ENCODE measurements at places on chromosomes 7 and 10.
A peak's percentile ranks its signal among the peaks of the same experiment; 100 is the strongest.

DNA sequence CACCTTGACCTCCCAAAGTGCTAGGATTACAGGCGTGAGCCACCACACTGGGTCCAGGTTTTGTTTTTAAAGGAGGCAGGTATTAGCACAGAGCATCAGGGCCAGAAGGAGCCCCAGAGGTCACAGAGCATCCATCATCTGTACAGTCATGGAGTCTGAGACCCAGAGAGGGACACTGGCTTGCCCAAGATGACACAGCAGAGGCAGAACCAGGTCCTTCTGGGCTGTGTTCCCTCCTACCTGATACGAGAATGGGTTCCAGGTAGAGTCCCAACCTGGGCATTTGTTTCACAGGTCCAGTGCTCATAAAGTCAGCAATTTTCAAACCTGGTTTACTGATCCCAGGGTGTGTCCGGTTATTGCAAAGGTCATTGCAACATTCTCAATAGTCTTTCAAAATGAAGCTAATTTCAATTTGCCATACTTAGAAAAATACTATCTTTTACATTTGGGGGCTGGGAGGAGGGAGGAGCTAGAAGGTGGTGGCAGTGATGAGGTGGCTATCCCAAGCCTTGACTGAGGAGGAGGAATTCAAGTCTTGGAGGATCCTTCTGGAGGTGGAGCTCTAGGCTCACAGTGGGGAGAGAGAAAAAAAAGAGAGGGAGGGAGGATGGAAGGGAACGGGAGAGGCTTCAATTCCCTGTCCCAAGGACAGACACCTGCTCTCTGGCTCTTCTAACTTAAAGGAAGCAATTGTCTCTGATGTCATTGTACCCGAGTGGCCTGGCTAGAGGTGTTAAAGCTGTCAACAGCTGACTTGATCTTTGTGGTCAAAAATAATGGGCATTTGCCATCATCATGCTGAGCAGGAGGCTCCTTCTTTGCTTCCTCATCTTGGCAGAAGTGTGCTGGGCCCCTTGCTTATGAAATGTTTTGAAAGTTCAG, 8.1 kb downstream of the MXI1 start:
- H3K4me1 ChIP-seq, result peaks cover 6% of the 10 kb centered on the region
- DNase-seq, result no peak
- H3K36me3 ChIP-seq, result no peaks in the 10 kb centered on the region
- no peak overlapping the region for H3K27ac ChIP-seq
- no peaks in the 10 kb centered on the region for H3K27me3 ChIP-seq
- H3K4me3 ChIP-seq, result no peak overlapping the region

GRCh38 chr10:84194424-84195043, at the start of gene CDHR1:
TSS of gene CDHR1 (plus strand) at chr10:84194537. CDS start at chr10:84194761, 224 bp downstream.
- no peaks in the 10 kb centered on the region for H3K36me3 ChIP-seq
- peaks cover 15% of the 10 kb centered on the region for H3K27me3 ChIP-seq
- H3K4me3 ChIP-seq, result peak within 1 kb of the TSS; percentile 28

DNA sequence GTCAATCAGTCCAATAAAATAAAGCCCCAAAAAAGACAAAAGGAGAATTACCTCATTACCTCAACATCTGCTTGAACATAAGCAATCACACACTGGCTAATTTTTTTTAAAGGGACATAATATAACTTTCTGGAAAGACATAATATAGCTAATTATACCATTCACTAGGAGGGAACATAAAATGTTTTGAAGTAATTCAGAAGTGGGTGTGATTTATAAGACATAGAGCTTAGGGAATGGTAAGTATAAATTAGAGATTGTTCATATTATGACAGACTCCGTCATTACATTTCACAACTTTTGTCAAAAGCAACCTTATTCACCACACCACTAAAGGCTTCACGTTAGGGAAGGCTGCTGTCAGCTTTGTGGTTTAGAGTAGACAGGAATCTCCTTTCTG, 3.8 kb downstream of the SHTN1 start:
- no peaks in the 10 kb centered on the region for H3K4me1 ChIP-seq
- peaks cover 16% of the 10 kb centered on the region for H3K27me3 ChIP-seq
- DNase-seq, result no peak
- H3K4me3 ChIP-seq, result no peak overlapping the region
- H3K36me3 ChIP-seq, result no peaks in the 10 kb centered on the region

- no peaks in the 10 kb centered on the region for H3K27me3 ChIP-seq
- no peak overlapping the region for H3K27ac ChIP-seq
- peaks cover 3% of the 10 kb centered on the region for H3K4me1 ChIP-seq
- no peak for DNase-seq
Measured at GRCh38 chr7:157411580-157411979, 74.8 kb downstream of the DNAJB6 start.

DNA sequence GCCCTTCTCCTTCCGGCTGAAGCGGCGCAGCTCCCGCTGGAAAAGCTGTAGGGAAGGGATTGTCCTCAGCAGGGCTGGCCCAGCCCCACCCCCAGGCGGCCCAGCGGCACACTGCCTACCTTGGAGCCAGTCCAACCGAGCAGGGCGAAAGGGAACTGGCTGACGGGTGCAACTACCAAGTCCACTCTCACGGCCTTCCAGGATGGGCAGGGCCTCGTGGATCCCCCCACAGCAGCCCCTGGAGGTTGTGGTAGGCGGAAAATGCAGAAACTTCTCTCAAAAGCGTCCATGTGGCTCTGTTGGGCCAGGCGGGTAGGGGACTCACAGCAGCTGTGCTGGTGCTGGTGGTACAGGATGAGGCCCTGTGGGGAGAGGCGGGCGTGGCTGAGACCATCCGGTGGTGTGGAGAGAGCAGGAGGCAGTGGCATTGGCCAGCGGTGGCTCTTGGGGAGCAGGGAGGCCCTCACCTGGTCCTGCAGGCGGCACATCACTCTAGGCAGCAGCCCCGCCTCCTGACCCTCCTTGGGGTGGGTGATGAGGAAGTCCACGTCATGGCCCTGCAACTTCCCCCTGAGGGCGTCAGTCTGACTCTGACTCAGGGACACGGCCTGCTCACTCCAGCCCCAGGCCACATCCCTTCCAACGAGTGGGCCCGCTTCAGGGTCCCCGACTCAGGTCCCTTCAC, 8.4 kb upstream of the PGAM2 start:
- no peaks in the 10 kb centered on the region for H3K36me3 ChIP-seq
- no peaks in the 10 kb centered on the region for H3K27me3 ChIP-seq
- H3K4me3 ChIP-seq, result no peak overlapping the region
- peak overlapping the region; percentile 71 for H3K27ac ChIP-seq
- peaks cover 46% of the 10 kb centered on the region for H3K4me1 ChIP-seq

DNA sequence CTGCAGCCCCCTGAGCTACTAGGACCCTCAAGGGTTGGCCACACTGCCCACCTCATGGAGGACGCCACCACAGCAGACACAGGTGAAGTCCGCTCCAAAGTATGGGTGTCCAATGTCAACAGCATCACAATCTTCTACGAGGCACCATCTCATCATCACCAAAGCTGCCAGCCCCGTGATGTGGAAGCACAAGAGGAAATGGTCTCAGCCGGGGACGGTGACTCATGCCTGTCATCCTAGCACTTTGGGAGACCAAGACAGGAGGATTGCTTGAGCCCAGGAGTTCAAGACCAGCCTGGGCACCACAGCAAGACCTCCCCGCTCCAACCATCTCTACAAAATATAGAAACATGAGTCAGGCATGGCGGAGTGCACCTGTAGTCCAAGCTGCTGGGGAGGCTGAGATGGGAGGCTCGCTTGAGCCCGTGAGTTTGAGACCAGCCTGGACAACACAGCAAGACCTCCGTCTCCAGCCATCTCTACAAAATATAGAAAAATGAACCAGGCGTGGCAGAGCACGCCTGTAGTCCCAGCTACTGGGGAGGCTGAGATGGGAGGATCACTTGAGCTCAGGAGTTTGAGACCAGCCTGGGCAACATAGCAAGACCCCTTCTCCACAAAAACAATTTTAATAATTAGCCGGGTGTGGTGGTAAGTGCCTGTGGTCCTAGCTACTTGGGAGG, 48.8 kb upstream of the MYL10 start:
- H3K27me3 ChIP-seq, result no peaks in the 10 kb centered on the region
- DNase-seq, result no peak
- no peaks in the 10 kb centered on the region for H3K36me3 ChIP-seq
- no peak overlapping the region for H3K4me3 ChIP-seq

GRCh38 chr10:50621968-50622705, 1.6 kb downstream of the SGMS1 start:
- no peaks in the 10 kb centered on the region for H3K36me3 ChIP-seq
- no peaks in the 10 kb centered on the region for H3K27me3 ChIP-seq
- peaks cover 31% of the 10 kb centered on the region for H3K4me1 ChIP-seq
- peak overlapping the region; percentile 98 for H3K27ac ChIP-seq

DNA sequence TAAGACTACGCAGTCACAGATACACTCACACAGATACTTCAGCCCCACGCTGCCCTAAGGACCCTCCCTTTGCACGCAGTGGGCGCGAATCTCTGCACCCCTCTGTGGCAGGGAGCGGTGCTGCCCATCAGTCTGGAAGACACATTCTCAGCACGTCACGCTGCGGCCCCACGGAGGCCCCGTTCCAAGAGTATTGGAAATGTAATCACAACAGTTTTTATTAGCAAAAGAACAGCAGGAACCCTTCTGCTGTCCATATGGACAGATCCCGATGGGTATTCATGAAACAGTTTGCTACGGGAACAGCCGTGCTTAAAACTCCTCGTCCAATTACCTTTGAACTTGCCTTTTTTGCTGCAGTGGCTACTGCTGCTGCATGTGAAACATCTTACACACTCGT, 131.0 kb downstream of the RPS24 start:
- H3K4me1 ChIP-seq, result no peaks in the 10 kb centered on the region
- H3K27me3 ChIP-seq, result no peaks in the 10 kb centered on the region
- no peaks in the 10 kb centered on the region for H3K36me3 ChIP-seq
- no peak overlapping the region for H3K27ac ChIP-seq
- no peak overlapping the region for H3K4me3 ChIP-seq

DNA sequence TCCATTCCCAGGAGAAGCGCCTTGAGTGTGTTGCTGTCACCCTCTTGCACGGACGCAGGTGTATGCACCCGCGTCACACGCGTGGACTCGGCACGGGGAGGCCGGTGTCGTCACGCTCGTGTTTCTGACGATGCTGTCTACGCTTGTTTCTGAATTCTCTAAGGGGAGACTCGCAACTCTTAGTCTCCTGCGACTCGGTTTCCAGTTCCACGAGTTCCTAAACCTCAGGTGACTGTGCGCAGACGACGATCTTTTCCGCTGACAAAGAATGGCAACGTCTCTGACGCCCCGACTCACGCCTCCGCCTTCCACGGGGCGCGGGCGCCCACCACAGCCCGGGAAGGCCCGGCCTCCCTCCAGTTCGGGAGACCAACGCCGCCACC, 579 bp downstream of the IDI1 start:
- H3K4me1 ChIP-seq, result peaks cover 59% of the 10 kb centered on the region
- DNase-seq, result peak; percentile 53
- H3K27ac ChIP-seq, result peak overlapping the region; percentile 91
- peak overlapping the region; percentile 79 for H3K4me3 ChIP-seq
- no peaks in the 10 kb centered on the region for H3K27me3 ChIP-seq

GRCh38 chr7:41696323-41696916, 6.5 kb downstream of the INHBA start:
- peak overlapping the region; percentile 4 for H3K4me3 ChIP-seq
- H3K4me1 ChIP-seq, result peaks cover 6% of the 10 kb centered on the region
- no peaks in the 10 kb centered on the region for H3K36me3 ChIP-seq
- peak; percentile 42 for DNase-seq

DNA sequence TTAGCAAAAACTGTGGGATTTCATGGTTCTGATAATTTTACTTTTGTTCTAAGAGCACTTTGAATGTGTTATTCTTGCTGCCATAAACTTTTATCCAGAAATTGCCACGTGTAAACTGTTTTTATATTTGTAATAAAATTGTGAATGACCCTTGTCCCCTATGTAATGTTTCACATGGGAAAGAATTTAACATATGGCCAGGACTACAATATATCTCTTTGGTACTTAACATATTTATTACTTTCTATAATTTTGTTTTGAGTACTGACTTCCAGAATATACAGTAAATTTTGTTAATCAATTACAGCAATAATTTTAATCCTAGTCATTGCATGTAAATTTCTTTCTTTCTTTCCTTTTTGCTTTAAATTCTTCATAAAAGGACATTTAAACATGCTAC, 735.0 kb upstream of the PHF14 start:
- no peaks in the 10 kb centered on the region for H3K4me1 ChIP-seq
- H3K4me3 ChIP-seq, result no peak overlapping the region
- no peaks in the 10 kb centered on the region for H3K27me3 ChIP-seq
- H3K36me3 ChIP-seq, result no peaks in the 10 kb centered on the region
- H3K27ac ChIP-seq, result no peak overlapping the region

DNA sequence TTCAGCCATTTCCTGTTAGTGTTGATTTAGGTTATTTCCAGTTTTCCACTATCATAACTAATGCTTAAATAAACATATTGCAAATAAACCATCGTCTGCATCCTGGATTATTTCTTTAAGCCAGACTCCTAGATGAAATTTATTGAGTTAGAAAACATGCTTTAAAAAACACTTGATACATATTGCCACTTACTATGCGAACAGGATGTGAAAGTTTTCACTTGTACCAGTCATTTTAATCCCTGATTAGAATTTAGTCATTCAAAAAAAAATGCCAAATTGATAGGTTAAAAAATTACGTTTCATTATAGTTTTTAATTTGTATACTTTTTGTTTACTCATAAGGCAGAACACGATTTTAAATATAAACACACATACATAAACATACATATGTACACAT, 309.6 kb downstream of the RNLS start:
- no peak overlapping the region for H3K27ac ChIP-seq
- H3K4me1 ChIP-seq, result no peaks in the 10 kb centered on the region
- H3K4me3 ChIP-seq, result no peak overlapping the region
- no peaks in the 10 kb centered on the region for H3K27me3 ChIP-seq

DNA sequence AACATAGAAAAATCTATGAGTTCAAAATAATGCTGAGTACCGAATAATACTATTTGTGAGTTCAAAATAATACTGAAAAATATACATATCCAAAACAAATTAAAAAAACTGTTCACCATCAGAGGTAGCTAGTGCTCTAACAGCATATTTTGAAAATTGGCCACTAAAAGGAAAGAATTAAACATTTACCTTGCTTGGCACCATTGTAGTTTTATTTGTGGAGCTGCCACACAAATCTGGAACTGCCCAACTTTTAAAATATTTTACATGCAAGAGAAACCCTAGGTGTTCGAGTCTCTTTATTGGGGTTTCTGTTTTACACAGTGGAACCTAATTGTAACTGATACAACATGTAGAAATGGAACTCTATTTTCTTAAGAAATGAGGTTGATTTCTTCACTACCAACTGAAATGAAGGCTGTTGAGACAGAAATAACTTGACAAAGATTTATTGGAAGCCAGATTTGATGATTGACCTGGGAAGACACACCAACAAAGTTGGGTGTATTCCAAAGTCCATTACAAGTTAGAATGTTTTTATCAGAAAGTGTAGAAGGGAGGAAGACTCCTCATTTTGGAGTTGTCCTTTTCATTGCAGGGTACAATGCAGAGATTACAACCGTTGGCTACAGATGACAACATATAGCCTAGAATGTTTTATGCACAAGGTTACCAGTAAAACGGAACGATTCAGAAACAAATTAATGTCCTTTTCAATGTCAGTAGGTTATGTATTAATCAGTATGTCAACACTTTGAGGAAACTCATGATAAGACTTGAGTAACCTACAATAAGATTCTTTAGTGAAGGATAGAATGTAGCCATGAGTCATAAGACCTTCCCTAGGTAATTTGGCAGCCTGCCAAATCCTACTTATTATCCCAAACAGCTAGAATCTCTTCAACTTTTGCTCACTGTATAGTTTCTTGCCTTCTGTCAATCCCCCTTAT, 73.8 kb upstream of the PAPSS2 start:
- no peak overlapping the region for H3K4me3 ChIP-seq
- no peaks in the 10 kb centered on the region for H3K36me3 ChIP-seq
- no peak overlapping the region for H3K27ac ChIP-seq

All from gastrocnemius medialis (tissue), 4 donors.